NCI-H345 (cell line): ENCODE measurements at places on chromosomes 3 and 15.

DNA sequence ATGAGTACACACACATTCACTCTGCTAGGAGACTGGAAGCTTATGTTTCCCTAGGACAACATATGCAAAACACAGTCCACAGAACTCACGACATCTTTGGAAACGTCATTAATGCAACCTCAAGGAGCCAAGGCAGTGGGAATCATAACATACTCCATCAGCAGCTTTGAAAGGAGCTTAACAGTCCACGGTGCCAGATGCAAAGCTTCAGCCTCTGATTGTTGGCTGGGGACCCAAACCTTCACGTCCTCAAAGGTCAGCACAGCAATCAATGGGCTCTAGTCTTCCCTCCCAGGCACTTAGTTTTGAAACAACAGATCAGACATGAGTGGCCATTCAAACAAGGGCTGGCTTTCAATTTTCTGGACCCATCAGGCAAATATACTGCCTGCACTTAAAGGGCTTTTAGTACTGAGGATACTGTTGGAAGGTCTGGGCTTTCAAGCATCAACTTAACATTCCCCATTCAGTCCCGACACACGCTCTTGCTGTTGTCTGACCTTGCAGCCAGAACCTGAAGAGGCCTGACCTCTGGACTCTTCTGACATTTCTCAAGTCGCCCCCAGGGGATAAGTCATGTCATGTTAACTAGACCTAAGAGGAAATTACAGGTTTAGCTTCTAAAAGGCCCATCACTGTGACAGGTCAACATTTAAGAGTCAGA, 223.0 kb downstream of the PDZRN3 start:
- no peak for DNase-seq

DNA sequence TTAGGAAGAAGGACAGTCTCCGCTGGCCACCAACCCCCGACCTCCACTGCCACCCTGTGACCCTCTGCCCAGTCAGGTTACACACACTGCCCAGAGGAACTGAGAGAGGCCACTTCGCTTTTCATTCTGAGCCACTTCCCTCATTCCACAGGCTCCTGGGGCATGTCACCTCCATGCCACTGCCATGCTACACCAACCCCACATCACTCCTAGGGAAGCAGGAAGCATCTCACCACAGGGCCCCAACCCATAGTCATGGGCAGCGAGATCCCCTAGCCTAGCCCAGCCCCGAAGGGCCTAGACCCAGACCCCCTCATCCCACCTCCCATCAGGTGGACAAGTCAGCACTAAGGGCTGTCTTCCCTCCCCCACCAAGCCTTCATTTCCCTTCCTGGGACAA, 1.4 kb downstream of the PLCB2 start:
- DNase-seq = no peak

DNA sequence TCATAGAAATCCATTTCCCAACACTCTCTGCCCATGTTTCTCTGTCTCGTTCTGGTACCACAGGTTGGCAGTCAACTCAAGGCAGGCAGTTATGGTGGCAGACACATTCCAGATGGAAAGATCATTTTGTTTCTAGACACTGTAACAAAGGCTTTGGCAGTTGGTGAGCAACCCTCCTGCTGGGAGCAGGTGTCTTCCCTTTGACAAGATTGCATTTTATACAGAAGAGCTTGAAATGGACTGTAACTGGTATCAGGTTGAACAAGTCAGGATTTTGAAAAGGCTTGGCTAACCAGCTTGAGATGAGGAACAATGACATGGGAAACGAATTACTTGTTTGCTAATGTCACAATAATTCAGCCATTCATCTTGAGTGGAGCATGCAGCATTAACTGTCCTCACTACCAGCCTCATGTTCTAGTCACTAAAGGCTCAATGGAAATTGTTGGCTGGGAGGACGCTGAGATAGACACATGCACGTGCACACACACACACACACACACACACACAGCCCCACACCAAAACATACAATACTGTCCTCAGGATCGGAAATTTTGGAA, 170.0 kb downstream of the SEMA6D start:
- peak; percentile 96 for DNase-seq

- DNase-seq = no peak
These were observed 41.4 kb downstream of the CRTC3 start for GRCh38 chr15:90571063-90571541.

- DNase-seq = no peak
These were observed 52.2 kb downstream of the C3orf85 start for GRCh38 chr3:109188741-109189140.

- no peak for DNase-seq
These were observed 12.1 kb downstream of the USF3 start for GRCh38 chr3:113684271-113684819.

DNA sequence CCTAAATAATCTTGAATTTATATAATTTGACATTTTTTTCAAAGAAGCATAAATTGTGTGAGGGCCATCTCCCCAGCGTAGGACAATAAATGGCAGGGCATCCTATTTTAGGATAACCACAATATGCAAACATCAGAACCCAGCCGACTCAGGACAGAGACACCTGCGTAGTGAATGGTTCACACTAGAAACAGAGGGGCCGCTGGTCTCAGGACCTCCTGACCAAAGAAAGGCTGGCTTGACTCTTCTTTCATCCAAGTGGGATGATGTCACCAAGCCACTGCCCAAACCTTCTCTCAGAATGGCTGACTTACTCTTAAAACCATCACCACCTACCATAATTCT, 162.1 kb downstream of the FOXP1 start:
- no peak for DNase-seq

- DNase-seq = no peak
These were observed 842 bp upstream of the U2SURP start for GRCh38 chr3:143000528-143000927.

DNA sequence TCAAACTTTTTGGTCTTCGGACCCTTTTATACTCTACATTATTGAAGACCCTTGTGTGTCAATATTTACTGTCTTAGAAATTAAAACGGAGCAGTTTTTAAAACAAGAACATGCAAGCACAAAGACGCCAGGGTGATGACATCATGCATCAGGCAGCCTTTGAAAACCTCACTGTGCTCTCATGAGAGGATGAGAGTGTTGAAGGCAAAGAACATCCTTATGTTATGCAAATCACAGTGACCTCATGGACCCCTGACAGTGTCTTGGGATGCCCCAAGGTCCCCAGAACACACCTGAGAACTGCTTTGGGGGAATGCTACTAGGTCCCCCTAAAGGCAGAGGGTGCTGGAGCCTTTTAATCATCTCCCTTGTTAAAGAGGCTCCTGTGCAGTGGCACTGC, 51.6 kb downstream of the CHDH start:
- DNase-seq = no peak

DNA sequence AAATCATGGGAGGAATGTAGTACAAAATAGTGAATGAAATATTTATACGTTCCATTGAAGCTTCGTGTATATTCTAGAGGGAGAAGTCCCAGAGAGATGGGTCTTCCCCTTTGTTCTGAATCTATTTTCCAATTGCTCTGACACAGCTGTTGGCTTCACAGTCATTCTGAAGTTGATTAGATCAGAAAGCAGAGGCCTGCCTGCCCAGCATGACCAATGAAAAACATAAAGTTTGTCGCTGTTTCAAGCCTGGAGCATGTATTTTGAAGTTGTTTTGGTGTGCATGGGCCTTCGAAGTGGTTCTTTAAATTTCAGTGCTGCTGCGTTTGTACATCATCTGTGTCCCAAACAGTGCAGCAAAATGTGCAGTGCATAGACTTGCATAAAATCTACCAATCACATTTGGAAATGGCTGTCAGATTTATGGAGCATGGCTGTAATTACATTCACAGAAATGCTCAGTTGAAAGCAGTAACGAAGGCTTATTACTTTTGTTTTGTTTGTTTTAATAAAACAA, 31.0 kb upstream of the RBMS3 start:
- DNase-seq = no peak

GRCh38 chr3:31813197-31813596, 167.9 kb downstream of the OSBPL10 start:
- no peak for DNase-seq

GRCh38 chr3:28186748-28187147, 54.7 kb upstream of the CMC1 start:
- no peak for DNase-seq

GRCh38 chr3:54434756-54435155, 312.4 kb downstream of the CACNA2D3 start:
- no peak for DNase-seq

GRCh38 chr3:58938057-58938456, 111.8 kb downstream of the CFAP20DC start:
- no peak for DNase-seq

GRCh38 chr3:96106701-96107100, 707.7 kb upstream of the EPHA6 start:
- DNase-seq = no peak

DNA sequence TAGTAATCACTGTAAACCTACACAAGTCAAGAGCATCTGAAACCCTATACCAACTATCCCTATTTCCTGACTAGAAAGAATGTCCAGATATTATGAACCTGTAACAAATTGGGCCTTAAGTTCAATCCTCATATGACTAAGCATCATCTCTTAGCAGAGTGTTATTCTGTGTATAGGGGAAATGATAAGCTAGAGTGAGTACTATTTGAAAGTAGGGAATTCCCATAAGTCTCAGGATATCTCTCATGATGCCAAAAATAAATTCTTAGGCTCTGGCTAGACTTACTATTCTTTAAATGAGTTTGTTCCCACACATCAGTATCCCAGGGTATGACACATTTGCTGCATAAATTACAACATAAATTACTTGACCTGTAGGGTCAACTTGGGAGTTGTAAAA, 15.3 kb downstream of the MRPL47 start:
- no peak for DNase-seq

DNA sequence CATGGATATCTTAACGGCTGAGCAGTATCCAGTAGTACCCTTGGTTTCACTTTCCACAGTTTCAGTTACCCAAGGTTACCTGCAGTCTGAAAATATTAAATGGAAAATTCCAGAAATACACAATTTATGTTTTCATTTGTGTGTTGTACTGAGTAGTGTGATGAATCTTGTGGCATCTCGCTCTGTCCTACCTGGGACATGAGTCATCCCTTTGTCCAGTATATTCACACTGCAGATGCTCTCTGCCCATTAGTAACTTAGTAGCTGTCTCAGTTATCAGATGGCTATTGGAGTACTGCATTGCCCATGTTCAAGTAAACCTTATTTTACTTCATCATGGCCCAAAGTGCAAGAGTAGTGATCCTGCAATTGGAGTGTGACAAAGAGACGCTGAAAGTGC, 26.1 kb downstream of the GASK1A start:
- no peak for DNase-seq

- DNase-seq = no peak
These were observed 132.6 kb upstream of the MEF2A start for GRCh38 chr15:99433026-99433756.

GRCh38 chr15:72156928-72157327, 38.7 kb downstream of the SENP8 start:
- DNase-seq = no peak

DNA sequence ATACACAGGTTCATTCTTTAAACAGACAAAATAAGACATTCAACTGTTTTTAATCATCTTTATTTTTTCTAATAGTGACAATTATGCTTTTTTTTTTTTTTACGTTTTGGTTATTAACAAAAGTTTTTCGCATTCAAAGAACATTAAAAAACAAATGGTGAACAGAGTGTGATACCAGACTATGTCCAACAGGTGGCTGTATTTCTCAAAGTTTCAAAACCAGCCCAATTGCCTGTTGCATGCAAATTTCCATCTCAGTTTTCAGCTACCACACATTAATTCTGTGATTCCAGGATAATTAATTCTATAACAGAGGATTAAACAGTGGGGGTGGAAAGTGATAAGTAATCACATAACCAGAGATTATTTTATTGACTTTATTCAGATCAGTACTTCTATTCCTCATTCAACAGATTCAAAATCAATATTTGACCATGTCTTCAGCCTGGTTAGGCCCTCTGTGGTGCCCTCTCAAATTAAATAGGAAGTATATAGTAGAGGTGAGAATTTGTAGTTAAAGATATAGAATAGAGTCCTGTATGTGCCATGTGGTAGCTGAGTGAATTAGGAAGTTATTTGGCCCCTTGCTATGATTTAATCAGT, 122.2 kb upstream of the DCBLD2 start:
- no peak for DNase-seq

DNA sequence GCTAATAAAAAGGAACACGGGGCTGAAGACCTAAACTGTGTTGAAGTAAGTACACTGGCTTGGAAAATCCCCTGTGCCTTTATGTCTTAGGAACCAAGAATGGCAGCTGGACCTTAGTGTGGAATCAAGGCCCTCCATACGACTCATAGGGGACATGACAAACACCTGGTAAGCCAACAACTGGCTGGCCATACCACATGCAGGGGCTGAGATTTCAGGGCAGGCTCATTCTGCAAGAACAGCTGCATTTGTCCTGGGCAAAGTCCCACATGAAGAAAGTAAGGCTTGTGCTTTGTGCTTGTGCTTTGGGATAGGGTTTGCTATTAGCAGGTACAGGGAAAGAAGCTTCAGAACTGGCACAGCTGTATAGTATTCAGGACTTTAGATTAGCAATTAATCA, 18.0 kb downstream of the ETV5 start:
- DNase-seq = no peak

GRCh38 chr3:23071758-23072157, 131.4 kb upstream of the UBE2E2 start:
- DNase-seq = no peak

DNA sequence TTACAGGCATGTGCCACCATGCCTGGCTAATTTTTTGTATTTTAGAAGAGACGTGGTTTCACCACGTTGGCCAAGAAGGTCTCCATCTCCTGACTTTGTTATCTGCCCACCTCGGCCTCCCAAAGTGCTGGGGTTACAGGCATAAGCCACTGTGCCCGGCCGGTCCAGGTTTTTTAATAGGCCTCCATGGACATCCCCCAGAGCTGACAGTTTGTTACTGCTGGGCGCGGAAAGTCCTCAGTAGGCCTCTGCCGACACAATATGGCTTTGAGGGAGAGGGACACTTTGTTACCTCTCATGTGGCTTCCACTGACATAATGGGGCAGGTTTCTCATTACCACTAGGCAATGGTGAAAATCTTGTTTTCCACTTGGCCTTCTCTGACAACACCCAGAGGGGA, 152.0 kb downstream of the WNT7A start:
- no peak for DNase-seq

DNA sequence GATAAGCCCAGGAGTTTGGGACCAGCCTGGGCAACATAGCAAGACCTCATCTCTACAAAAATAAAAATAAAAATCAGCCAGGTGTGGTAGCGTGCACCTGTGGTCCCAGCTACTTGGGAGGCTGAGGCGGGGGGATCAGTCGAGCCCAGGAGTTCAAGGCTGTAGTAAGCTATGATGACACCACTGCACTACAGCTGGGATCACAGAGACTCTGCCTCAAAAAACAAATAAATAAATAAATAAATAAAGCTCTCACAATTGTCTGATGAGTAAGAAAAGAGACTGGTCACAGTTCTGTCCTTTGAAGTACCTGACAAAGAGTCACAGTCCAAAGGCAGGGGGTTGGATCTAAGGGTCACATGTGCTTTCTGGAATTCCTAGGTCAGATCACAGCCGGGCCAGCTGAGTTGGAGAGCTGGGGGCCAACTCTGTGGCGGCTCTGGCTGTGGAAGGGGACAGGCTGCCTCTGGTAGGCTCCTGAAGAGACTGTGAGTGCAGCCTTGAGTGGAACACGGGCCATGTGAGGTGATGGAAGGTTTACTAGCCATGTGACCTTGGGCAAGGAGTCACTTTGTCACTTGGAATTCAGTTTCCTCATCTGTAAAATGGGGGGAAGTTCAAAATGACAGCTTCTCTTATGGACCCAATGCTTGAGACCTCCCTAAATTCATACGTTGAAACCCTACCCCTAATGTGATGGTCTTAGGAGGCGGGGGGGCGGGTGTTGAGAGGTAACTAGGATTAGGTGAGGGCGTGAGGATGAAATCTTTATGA, 47.2 kb downstream of the WHAMM start:
- no peak for DNase-seq

- no peak for DNase-seq
These were observed 111.1 kb upstream of the ALDH1A3 start for GRCh38 chr15:100768501-100768931.
